ENCODE measurements at places on chromosomes 3 and 15.

DNA sequence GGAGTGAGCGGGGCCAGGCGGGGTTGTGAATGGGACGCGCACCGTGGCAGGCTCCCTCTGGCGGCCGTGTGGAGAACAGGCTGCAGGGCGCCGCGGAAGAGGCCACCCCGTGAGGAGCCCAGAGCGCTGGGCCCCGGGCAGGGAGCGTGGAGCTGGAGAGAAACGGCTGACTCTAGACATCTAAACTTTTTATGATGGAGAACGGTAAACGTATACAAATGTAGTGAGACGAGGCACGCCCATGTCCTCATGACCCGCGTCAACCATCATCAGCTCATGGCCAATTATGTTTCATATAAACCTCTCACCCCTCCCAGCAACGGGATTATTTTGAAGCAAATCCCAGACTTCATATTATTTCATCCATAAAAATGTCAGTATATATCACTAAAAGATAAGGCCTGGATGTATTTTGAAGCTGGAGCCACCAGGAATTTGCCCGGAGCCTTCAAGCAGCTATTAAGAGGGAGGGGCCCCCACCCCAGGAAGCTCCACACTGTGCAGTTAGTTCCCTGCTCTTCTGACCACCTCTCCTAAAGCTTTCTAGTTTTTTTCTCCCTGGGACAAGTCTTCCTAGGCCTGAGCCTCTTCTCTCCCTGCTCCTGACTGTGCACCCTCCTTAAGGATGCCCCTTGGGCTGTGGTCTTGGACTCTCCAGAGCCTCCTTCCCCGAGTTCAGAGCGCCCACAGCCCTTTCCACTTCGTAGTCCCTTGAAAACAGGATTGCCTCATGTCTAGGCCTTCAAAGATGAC is 149.5 kb downstream of the SMAD6 start:
- peak; percentile 84 for DNase-seq

DNA sequence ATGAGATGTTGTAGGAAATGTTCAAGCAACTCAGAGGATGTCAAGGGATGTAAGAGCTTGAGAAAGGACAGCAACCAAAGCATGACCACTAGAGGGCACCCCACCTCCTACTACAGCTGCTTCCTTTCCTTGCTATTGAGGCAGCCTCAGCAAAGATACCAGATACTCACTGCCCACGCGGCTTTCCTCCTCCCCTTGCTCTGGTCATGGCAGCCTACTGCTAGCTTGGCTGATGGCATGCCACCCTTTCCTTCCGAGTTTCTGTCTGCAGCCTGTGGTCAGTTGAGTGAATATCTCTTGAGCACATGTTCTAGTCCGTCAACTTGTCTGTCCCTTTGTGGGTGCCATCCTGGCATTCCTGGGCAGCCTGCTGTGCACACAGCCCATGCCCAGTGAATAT is 4.4 kb upstream of the CXCR6 start:
- DNase-seq, result peak; percentile 88

- no peak for DNase-seq
Observed at GRCh38 chr3:101261506-101261905, 58.9 kb downstream of the IMPG2 start.

DNA sequence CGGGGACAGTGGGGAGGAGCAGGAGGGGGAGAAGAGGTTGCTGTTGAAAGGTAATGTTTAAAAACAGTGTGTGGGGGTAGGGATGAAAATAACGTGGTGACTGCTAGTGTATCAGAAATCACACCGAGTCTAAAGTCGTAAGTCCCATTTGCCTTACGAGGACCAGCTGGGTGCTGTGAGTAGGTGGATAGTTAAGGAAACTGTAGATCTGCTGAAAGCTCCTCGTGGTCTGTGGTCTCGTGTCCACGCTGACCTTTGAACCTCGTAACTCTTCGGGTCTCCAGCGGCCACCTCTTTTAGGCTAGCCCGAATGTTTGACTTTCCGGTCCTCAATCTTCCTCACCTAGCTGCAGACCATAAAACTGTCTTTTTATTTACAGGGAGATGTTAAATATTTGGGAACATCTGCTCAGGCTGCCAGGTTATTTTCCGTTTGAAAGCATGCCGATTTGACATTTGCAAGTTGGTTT is 29.3 kb upstream of the ST3GAL6 start:
- DNase-seq, result no peak

DNA sequence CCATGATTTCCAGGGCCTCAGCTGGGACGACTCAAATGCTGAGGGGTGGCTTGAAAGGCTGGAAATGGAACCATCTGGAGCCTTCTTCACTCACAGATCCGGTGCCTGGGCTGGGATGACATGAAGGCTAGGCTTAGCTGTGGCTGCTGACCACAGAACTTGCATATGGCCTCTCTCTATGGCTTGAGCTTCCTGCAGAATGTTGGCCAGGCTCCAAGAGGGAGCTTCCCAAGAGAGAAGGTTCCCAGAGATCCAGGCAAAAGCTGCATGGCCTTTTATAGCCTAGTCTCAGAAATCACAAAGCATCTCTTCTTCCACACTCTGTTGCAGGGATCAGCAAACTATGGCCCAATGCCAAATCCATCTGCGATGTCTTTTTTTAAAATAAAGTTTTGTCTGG is 44.8 kb downstream of the GATM start:
- no peak for DNase-seq
